ENCODE measurements at places on chromosomes 4 and X.

DNA sequence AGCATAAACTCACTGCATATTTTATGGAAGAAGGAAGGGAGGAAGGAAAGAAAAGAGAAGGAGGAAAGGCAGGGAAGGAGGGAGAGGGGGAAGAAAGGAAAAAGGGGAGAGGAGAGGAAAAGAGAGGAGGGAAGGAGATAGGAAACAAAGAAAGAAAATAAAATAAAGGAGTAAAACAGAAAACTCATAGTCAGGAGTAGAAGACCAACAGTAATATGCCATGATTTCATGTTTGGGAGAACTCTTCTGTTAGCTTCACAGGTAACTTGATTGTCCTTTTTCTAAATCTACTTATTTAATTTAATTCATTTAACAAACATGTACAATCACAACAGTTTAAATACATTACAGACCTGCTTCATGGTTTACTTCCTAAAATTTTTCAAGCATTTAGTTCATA, 46.8 kb upstream of the SGMS2 start:
- DNase-seq: no peak

DNA sequence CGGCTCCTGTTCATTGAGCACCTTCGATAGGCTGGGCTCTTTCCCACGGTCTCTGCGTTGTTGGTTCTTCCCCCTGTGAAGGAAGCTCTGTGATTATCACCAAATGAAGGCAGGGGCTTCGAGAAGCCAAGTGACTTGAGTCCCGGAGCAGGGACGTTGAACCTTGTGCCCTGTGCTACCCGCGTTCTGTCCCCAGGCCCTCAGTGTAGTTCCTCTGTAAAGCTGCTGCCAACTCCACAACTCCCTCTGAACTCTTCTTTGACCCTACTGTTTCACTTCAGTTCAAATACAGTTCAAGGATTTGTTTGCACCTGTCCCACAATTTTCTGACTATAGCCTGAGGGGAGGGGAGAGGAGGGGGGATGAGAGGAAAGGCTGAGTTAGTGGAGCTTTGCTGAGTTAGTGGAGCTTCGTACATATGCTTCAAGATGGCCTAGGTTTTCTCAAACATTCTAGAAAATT, 635 bp upstream of the PHF8 start:
- DNase-seq: no peak

- DNase-seq: no peak
Measured at GRCh38 chr4:121790976-121791375, 10.1 kb upstream of the EXOSC9 start.

DNA sequence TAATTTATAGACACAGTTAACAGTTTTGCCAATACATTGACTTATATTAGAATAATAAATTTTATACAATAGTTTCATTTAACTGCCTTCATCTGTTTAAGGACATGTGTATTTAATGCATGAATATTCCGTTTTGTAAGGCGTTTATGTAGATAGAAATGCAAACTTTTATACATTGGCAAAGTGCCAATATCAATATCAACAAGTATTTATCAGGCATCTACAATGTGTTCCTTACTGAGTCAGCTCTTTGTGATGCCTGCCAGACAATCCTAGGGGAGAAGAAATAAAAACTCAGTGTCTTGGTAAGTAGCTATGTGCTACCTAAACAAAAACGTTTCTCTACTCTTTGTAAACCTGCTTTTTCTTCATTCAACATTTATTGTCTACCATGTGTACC, 1142.2 kb downstream of the C4orf33 start:
- no peak for DNase-seq

DNA sequence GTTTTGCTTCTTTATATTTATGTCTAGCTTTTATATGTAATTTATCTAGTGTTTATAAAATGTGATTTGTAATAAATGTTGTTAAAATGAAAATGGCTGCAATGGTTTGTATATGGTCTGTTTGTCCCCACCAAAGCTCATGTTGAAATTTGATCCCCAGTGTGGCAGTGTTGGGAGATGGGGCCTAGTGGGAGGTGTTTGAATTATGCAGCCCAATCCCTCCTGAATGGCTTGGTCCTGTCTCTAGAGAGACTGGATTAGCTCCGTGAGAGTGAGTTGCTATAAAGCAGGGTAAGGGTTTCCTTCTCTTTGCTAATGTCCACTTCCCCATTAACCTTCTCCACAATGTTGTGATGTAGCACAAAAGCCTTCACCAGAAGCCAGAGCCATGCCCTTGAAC, 30.0 kb upstream of the JADE3 start:
- DNase-seq: no peak

DNA sequence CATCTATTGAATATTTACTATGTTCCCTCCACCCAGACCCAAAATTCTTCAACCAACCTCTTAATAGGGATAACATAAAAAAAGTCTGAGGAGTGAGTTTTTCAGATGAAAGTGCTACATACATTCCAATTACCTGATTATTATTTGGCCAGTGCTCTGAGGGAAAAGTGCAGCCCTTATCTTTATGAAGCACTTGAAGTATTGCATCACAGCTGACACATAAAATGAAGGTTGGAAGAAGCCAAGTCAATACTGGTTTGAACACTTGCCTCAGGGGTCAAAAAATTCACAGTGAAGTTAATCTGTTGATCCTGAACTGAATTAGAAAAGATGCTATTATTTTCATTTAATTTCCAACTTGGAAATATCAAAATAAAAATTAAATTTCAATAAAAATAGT, 498.9 kb downstream of the INPP4B start:
- DNase-seq: no peak

- no peak for DNase-seq
Measured at GRCh38 chrX:51641421-51642021, 22.8 kb upstream of the CENPVL3 start.

DNA sequence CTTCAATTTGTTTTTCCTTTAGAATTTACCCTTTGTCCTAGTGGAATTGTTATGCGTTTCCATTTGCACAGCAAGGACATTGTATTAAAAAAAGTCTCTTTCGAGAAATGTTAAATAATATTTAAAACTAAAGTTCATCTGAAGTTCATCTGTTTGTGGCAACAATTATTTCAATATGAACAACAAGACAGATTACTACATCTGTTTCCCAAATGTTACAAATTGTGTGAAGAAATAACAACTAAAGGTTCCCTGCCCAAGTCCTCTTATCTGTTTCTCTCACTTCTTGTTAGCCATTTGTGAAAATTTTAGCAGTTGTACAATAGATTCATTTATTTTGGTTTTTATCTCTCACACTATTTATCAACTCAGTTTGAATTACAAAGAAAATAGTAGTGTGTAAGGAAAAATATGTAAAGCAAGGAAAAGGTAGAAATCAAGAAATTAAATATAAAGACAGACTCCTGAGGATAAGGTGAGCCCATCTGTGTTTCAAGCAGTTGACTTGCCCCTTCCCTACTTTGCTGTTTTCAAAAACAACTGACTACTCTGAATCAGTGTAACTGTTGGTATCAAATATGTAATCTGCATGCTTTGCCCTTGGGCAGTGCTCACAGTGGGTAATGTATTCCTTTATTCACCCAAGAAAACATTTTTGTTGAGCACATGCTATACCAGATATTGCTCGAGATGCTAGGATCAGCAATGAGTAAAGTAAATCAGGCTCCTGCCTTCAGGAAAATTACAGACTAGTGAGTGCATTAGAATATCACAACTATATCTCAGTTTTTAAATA, 118.9 kb upstream of the PCDH7 start:
- no peak for DNase-seq

GRCh38 chr4:74675673-74676279, 118.5 kb downstream of the BTC start:
- DNase-seq: peak; percentile 1

DNA sequence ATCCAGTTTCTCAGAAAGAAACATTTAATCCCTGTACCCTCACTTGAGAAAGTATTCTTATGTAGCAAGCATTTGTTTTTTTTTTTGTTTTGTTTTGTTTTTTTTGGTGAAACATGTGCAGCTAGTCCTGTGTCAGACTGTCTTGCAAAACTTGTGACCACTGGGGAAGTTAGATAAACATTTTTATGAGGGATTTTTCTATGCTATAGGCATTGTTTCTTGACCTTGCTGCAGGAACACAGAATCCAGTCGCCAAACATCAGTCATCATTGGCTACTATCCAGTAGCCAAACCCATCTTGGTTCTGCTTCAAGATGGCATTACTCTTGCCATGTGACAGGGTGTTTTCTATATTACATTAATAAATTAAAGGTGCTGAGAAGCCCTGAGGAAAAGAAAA, 7.7 kb upstream of the MAPK10 start:
- DNase-seq: no peak

- DNase-seq: no peak
Measured at GRCh38 chr4:151644622-151645021, 116.2 kb downstream of the GATB start.

GRCh38 chr4:185999207-185999606, 69.7 kb upstream of the TLR3 start:
- no peak for DNase-seq

GRCh38 chrX:30568136-30568535, 9.4 kb downstream of the TASL start:
- DNase-seq: no peak

DNA sequence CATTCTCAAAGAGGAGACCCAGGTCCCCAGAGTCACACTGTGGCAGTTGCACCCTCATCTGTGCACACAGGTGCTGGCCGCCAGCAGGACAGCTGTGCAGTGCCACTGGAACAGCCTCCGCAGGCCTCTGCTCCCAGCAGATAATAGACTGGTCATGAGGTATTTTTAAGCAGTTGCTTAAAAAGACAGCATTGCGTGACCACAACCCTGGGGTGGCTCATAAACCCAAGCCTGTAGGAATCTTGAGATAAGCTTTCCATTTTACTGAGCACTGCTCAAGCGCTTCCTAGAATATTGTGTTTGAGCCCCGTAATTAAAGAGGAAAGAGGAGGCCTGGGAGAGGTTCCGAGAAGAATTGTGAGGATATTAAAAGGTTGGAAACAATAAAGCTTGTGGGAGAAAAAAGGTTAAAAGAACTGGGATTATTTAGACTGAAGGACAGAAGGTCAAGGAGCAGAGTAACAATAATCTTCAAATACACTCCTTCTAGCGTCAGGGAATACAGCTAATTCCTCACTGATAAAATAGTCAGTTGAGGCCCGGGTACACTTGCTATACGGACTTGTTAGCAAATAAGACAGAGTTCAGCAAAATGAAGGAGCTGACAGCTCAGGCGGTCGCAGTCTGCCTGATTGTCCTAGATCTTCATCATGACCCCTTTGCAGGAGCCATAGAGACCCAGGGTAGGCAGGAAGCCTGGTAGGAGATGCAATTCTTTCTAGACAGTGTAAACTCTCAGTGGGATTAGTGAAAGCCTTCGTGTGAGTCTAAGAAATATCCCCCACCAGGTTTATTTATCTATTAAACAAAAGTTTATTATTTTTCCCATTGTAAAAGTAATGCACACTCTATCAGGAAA, 86.2 kb upstream of the KIT start:
- no peak for DNase-seq

DNA sequence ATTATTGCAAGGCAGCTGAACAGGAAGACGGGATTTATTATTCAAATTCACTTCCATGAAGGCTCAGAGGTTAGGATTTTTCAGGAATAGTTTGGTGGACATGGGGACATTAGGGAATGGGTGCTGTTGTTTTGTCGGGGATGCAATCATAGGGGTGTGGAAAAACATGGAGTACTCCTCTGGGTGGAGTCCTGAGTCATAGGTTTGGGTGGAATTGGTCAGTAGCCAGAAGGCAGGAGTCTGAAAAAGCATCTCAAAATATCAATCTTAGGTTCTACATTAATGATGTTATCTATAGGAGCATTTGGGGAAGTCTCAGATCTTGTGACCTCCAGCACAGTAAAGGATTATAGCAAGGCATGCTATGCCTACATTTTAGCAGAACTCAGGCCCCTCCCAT, 14.5 kb upstream of the ETNPPL start:
- DNase-seq: no peak

DNA sequence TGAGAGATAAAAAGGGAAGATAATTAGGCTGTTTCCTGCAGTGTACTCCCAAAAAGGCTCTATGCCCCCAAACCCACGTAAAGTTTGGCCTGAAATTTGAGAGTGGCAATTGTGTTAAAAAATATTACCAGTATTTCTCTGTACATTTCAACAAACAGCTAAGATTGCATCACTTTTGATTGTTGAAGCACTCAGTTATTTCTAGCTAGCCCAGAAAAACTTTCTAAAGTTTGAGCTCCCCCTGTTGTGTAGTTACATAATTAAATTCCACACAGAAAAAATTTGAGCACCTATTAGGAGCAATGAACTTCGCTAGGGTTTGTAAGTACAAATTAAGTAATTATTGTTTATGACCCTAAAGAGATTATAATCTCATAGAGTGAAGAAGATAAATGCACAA, 109.4 kb downstream of the DLG3 start:
- DNase-seq: no peak

DNA sequence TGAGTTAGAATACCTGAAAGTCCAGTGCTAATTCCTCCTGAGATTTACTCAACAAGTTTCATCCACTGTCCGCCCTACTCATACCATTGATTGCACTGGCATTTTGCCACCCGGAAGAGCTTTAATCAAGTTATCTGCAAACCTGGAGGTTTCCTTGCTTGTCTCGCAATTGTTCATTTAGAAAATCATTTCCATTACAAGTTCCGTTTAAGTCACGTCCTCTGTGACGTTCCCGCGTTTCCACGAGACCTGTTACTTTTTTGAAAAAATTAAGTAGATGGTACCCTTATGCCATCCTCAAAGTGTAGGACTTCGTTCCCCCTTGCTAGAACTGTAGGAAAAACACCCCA, 761 bp upstream of the FRYL start:
- peak; percentile 46 for DNase-seq

DNA sequence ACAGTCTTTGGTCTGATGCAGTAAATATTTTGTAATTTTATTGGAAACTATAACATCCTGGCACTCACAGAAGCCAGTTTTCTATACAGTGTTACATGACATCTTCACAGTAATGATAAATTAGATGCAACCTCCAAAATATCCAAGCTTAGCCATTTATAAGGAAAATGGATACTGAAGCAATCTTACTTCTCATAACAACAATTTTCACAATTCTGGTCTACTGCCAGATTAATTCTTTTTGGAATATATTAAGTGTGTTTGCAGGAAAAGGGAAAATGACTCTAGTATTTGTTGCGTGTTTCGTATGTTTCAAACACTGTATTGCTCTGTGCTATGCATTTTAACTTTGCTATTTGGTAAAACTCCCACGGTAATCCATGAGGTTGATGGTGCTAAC, 1870.9 kb downstream of the ARAP2 start:
- no peak for DNase-seq

- no peak for DNase-seq
Measured at GRCh38 chrX:155056471-155056870, 14.5 kb downstream of the CMC4 start.

DNA sequence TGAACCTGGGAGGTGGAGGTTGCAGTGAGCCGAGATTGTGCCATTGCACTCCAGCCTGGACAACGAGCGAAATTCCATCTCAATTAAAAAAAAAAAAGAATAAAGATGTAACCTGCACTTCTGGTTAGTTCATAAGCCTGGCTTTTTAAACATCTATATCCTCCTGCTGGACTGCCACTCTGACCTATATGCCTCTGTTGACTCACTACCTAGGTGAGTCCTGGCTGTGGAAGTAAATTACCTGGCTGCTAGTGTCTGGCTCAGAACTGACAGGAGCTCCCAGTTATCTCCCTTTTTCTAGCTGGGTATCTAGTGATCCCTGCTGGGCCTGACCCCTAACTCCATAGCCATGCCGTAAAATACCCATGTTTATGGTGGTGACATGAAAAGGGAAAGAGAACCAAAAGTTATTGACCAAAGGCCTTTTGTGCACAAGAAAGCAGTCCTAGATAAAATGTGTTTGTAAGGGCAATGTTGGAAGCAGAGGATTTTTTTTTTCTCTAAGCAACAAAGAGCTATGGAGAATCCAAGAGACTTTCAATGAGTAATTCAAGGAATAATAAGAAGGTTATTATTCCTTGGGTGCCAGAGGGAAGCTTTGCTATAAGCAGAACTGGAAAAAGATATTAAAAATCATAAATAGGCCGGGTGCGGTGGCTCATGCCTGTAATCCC, 10.4 kb upstream of the G3BP2 start:
- DNase-seq: no peak

Data from activated CD4-positive, alpha-beta T cell treated with anti-CD3 and anti-CD28 coated beads for 4 hours (primary cell).